ENCODE measurements at places on chromosomes 3 and 15.

DNA sequence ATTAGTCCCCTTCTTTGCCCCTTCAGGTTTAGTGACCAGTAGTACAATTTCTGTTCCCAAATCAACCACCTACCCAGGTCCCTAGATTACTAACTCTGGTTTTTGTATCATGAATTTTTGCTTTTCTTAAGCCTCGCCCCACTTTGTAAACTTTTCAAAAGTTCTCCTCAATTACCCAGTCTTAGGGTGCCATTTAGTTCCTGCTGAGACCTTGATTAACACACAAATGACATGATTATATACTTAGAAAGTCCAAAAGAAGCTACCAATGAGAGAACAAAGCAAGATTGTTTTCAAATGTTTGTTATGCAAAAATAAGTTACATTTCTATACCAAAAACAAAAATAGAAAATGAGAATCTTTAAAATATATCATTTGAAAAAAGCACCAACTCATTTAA, 594.4 kb downstream of the SQOR start:
- DNase-seq, result no peak

DNA sequence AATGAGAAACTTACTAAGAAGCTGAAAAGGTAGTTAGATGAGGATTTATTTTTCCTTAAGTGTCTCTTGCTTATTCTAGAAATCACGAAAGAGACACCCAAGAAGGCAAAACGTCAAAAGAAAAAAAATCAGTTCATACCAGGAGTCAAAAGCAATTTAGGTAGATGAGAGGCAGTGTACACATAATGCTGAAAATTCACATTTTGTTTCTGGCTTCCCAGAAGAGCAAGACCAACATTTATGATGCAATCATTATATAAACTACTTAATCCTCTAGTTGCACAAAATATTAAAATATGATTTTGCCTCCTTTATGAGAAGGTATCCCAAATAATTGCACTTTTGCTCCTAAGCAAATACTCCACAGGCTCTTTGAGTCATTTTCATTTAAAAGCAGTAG, 228.0 kb downstream of the FMN1 start:
- DNase-seq, result no peak

DNA sequence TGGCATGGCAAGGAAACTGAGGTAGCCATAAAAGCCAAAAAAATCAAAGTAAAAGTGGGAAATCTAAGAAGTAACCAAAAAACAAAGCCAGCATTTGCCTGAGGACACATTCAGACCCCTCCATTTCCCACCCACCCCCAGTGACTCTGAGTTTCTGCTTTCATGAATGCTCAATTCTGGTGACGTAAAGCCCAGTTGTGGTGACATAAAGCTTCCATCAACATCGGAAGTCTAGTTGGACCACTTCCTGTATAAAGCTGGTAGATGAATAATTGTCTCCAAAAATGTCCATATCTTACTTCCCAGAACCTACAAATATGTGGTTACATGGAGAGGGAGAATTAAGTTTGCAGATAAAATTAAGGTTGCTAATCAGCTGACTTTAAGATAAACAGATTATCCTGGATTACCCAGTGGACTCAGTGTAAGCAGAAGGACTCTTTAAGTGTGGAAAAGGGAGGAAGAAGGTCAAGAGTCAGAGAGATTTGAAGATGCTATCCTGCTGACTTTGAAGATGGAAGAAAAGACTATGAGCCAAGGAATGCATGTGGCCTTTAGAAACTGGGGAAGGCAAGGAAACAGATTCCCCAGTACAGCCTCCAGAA, 62.0 kb upstream of the ST3GAL6 start:
- no peak for DNase-seq

DNA sequence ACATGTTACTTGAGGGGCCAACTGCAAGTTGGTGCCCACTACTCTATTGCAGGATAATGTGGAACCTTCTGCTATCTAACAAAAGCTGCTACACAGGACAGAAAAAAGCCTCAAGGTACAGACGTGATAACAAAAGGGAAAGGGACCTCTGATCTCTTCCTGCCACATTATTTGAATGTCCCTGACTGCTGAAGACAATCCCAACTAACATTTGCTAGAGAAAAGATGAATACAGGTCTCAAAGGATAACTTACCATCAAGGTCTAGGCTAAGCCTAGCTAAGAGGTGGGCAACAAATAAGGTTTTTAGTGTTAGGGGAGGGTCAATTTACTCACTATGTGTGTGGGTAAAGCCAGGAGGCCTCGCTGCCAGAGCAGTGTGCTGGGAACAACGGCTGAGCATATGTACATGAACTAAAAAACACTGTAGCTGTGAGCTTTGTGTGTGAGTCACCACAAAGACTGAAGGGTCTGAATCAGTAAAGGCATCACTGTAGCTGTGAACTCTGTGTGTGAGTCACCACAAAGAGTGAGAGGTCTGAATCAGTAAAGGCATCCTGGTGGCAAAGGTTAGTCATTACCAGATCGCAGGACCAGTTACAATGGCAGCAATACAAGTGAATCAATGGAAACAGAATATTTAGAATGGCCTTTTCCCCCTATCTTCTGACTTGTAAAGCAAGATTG, 111.7 kb downstream of the LMLN start:
- DNase-seq, result peak; percentile 89

GRCh38 chr3:55489798-55490132, 2.7 kb upstream of the WNT5A start:
- DNase-seq, result no peak

DNA sequence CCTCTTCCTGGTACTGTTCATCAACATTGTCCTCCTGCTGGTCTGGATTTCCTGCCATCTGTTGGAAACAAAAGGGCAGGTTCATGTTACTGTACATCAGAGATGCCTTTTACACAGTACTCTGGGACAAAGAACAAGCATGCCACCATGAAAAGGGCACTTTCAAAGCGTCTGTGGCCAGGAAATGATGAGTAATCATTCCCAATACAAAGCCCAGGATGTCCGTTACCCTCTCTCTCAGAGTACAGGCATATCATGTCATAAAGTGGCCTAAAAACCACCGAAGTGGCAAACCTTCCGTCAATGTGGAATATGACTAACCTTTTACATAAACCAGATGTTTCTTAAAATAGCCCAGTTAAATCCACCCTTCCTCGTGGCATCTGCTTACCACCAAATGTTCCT, 71.2 kb downstream of the GOLIM4 start:
- DNase-seq, result peak; percentile 65

- no peak for DNase-seq
Observed at GRCh38 chr3:170640737-170641171, 54.9 kb upstream of the SLC7A14 start.
